Gastroesophageal sphincter (tissue), 4 donors: ENCODE measurements at places on chromosomes 3 and 15. TPM values are rescaled to one million over a fixed set of nuclear protein-coding genes. Genes with fewer than 3 reads are reported as not detected.

SLC27A2 gene
- not detected for total RNA-seq

RTP4 gene
- 0.58 TPM for total RNA-seq

DTX3L gene
- 24.6 TPM for total RNA-seq

ALDH1A2 gene
- total RNA-seq = 22.4 TPM

PLS1 gene
- 1.2 TPM for total RNA-seq

CAPN3 gene
- total RNA-seq = 0.79 TPM

ZNF80 gene
- not detected for total RNA-seq

OR5H15 gene
- total RNA-seq = not detected

TTC21A gene
- 8.5 TPM for total RNA-seq

CNTN6 gene
- 0.54 TPM for total RNA-seq

SLC28A2 gene
- total RNA-seq = not detected

P2RY13 gene
- total RNA-seq = 2.5 TPM

DNA sequence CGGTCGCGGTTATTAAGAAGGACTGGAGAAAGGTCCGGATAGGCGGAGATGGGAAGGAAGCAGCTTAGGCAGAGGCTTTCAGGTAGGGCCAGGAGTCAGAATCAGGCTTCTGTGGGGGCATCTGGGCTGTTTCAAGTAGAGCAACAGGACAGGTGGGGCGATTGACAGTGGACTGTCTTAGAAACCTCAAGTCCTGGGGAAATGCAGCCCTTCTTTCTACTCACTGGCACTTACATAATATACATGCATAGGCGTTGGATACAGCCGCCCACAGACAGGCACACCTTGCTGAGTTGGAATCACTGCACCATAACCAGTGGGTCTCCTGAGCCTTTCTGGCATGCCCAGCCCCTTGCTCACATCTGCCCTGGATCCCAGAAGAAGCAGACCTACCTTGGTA is 730 bp downstream of the MYD88 start:
- no peak for ATAC-seq

DNA sequence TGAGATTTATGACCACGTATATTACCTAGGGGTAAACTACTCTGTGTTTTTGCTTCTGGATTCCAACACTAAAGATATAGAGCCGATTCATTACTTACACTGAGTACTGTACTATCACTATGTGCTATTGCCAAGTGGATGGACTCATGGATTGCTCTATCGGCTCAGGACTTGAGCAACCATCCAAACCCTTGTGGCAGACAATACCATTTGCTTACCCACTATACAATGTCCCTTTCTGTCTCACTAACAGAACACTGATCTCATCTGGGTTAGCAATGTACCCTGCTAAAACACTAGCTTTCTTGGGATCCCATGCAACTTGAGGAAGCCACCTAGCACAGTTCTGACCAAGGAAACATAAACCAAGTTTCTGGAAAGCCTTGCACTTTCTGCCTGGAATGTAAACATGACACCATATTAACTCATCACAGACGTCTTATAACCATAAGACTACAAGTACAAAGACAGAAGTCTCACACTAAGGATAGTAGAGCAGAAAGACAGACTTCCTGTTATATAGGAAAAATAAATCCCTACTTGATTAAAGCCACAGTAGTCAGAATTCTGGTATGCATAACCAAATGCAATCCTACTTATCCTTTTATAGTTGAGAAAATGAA is 38.6 kb downstream of the HACD2 start:
- no peak for ATAC-seq

- no peak for ATAC-seq
Measured at GRCh38 chr3:94440767-94441493, 378.1 kb downstream of the NSUN3 start.

GRCh38 chr3:83938491-83938890 is 1020.3 kb upstream of the CADM2 start:
- no peak for ATAC-seq

- ATAC-seq = no peak
Measured at GRCh38 chr3:120652281-120652680, 29.8 kb downstream of the HGD start.

DNA sequence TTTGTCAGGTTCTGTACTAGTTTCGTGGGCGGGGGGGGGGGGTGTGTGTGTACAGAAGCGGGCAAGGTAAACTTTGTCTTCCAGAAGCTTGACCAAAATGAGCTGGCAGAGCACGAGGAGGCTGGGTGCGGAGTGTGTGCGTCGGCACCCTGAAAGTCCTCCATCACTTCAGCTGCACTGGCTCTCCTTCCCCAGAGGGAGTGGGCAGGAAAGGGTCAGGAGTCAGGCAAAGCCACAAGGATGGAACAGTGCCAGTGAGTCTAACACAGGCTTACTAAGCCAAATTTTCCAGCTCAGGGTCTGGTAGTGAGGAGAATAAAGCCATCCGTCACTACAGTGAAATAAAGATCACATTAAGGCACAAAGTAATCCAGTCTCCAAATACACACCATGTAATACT is 11.9 kb upstream of the SH3GL3 start:
- ATAC-seq = no peak

GRCh38 chr15:56036546-56037067 is 43.2 kb upstream of the NEDD4 start:
- no peak for ATAC-seq

DNA sequence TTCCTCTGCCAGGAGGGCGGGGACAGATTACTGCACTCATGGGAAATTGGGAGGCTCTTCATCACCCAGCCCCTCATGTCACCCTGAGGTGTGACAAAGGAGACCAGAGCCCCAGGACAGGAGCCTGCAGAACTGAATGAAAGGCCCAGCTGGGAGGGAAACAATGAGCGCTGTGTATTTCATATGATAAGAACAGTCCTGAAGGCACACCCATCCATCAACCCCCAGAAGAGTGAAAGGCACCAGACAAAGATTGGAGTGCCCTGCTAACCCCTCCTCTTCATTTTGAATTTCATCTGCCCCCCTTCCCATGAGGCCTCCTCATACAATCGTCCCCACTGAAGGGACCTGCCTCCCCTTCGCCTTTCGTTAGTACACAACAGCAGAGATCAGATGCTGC is 160.0 kb upstream of the PRICKLE2 start:
- ATAC-seq = no peak

- ATAC-seq = no peak
Measured at GRCh38 chr3:42226470-42227425, 39.2 kb downstream of the CCK start.

GRCh38 chr3:155491696-155492095 is 198.2 kb upstream of the STRIT1 start:
- no peak for ATAC-seq

DNA sequence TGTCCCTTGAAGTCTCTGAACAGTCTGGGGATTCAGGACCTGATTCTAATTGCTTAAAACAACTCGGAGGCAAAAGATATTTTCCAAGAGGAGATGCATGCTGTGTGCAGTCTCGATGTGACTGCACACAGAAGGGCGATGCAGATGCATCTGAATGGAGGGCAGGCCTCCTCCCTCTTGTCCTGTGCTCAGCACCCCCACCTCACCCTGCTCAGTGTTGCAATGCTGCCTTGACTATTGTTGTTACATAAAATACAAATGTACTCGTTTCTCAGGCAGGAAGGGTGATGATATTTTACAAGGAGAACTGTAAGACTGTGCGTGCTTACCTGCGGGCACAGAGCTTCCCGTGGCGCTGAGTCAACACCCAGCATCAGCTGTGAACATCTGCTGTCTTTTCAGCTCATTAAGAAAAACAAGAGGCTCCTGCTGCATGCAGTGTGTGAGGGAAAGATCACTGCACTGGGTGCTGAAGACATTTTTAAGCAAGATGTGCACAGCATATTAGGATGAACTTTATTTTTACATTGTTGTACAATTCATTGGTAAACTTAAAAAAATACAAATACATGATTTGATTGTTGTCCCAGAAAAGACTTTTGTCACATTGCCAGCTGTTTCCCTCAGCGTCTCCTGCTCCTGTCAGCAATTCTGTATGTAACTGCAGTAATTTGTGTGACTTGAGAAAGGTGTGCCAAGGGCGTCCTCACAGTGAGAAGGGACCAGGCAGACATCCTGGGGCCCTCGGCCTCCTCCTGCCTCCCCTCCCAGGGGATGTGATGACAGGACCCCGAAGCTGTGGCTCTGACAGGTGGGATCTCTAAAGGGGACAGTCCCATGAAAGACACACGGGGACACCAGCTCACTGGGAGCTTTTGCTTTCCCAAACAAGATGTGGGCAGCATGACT is 56.3 kb upstream of the RPL32 start:
- ATAC-seq = no peak

DNA sequence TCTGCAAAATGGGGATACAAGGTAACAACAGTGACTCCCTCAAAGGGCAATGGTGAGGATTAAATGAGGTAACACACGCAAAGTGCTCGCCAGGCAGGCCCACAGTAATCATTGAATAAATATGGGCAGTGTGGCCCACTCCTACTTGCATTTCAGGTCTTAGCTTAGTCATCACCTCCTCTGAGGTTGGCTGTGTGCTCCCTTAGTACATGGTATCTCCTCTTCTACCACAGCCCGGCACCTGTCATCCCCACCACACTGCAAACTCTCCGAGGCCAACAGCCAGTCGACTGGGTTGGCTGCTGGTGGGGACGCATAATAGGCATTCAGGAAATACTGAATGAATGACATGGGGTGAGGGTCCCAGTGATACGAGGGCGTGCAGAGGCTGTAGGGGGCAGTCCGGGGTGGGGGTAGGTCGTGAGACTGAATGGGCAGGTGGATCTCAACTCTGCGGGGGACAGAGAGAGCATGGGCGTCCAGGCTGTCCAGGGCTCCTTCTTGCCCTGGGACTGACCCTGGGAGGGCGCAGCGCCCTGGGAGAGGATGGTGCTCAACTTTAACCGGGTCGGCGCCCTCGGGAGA is 375 bp upstream of the MYZAP start:
- ATAC-seq = no peak

GRCh38 chr15:44711743-44712345 is 527 bp downstream of the B2M start:
- peak; percentile 56 for ATAC-seq

- ATAC-seq = no peak
Measured at GRCh38 chr3:157285966-157286365, 126.0 kb upstream of the CCNL1 start.

DNA sequence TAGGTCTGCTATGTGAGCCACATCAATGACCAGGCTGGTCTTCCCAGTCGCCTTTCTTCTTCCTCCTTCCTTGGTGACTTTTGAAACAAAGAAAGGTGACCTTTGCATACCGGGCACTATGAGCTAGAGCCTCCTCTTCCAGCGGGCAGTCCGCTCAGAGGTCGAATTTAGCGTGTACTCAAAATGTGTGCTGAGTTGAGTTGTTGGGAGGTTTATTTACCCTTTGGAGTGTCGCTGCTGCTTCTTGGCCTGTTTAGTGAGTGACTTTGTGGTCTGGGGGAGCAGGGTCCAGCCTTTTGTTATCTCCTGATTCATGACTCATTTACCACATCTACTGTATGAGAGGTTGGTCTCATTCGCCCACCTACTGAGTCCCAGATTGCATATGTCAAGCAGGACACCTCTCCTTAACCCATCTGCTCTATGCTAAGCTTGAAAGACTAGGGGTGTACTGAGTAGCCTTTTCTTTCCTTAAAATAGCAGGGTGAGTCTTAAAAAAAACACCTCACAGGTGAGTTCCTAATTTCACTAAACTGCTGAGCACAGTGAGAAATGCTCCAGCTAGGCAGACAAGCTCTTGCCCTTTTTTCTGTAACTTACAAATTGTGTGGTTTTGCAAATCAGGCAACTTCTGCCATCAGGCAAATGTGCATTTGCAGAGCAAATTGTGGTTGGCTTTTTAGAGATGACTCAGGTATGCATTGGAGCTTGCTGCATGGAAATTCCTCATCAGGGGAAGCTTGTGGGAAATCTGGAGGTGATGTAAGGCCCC is 3.2 kb upstream of the SIAH2 start:
- ATAC-seq = no peak

DNA sequence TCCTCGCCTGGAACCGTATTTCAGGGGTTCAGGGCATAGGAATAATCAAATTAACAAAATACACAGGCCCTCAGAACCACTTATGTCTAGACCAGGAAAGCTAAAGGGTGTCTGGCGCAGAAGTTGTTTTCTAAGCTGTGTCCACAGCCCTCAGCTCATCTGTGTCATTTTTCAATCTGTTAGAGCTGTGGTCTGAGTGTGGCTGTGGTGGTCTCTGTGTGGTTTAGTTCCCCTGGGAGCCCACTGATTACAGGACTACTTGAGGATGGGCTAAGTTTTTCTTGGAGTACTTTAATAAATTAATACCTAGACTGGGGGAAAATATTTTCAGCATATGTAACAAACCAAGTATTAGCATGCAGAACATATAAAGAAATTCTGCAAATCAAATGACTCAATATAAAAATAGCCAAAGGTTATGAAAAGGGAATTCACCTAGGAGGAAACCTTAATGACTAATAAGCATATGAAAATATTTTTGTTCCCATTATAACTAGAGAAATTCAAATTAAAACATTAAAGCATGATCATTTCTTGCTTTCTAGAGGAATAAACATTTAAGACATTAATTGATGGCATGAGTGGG is 186.3 kb downstream of the SATB1 start:
- no peak for ATAC-seq

DNA sequence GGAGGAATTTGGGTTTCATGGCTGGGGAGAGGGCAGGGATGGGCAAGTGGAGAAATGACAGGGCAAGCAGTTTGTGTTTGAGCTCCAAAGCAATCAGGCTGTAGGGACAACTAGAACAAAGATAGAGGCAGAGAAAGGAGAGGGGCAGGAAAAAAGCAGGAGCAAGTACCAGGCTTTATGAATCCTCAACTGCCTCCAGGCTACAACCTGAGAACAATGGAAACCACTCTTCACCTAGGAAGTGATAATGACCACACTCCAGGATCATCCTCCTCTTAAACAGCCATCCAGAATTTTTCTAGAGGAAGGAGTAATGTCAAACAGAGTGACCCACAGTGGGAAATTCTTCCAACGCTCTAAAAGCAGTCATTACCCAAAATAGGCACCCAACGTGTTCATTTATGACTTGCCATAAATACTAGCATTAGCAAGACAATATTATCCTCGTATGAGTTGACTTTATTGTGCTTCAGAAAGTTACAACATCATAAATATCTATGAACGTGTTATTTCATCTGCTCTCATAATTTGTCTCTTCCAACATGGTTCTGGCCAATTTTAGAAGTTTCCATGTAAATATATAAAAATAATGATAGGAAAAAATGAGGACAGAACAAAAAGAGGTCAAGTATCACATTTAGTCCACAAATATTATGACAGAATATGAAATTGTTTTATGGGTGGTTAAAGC is 50.5 kb downstream of the TNFAIP8L3 start:
- ATAC-seq = no peak

GRCh38 chr3:189652042-189652441 is 20.9 kb downstream of the TP63 start:
- no peak for ATAC-seq

DNA sequence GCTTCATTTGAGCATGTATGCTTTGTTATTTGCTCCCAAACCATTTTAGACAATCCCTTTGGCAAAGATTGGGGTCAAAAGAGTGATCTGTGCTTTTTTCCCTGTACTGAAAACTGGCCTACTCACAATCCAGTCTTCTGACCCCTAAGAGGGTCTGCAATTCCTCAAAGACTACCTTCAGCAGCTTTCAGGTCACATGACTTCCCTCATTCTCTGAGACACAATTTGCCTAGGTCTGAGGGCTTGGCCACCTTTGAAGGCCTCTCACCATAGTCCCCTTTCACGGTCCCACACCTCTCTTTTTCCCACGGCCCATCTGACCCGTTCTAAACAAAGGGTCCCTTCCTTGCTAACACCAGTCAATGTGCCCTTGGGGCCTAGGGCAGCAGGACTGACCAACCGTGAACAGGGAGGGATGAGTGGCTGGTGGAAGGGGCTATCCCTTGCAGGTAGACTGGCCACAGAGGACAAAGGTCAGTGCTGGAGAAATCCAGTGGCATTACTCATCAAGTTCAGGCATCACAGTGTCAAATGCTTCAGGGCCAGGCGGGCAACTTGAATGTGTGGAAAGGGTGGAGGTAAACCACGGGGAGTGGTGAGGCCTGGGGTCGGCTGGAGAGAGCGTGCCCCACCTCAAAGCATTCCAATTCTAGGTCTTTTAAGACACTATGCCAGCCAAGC is 10.8 kb downstream of the RASL12 start:
- no peak for ATAC-seq
